ENCODE measurements at places on chromosomes 3 and 15.

- DNase-seq, result no peak
Measured at GRCh38 chr15:28944286-28944685, 58.5 kb downstream of the APBA2 start.

GRCh38 chr3:48299746-48300712, 33.4 kb downstream of the SPINK8 start:
- no peak for DNase-seq

DNA sequence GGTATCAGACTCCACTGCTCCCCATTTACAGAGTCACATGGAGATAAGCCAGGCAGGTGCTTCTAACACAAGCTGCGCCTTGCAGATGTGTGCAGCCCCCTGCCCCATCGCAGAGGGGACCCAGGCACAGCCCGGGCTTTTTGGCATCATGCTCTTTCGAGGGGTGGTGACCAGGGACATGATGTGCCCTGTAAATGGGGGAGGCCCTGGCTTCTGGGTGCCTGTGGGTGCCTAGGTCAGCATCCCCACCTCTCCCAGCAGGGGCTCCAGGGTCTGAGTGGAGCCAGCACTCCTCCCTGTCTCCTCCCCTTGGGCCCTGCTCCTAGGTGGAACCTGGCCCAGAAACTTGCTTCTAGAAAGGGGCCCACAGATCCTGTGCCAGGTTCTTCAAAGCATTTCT, 15.2 kb downstream of the TRPM1 start:
- no peak for DNase-seq

- DNase-seq, result no peak
Measured at GRCh38 chr3:191502583-191502982, 41.6 kb downstream of the PYDC2 start.

DNA sequence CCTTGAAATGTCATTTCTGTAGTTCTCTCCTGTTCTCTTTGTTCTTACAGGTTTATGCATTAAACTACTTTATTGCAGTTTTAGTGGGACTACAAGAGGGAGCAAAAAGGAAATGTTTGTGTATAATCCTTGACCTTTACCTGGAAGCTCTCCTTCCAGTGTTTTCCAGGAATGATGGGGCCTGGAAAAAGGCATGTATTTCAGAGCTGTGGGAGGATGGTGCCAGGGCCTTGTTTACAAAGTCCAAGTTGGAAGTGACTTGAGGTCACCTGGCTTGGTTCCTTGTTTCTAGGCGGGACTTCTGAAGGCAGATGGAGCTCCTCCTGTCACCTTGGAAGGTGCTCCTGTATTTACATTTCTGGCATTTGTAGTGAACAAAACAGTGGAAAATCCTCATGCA, 15.1 kb downstream of the ACVR2B start:
- no peak for DNase-seq

DNA sequence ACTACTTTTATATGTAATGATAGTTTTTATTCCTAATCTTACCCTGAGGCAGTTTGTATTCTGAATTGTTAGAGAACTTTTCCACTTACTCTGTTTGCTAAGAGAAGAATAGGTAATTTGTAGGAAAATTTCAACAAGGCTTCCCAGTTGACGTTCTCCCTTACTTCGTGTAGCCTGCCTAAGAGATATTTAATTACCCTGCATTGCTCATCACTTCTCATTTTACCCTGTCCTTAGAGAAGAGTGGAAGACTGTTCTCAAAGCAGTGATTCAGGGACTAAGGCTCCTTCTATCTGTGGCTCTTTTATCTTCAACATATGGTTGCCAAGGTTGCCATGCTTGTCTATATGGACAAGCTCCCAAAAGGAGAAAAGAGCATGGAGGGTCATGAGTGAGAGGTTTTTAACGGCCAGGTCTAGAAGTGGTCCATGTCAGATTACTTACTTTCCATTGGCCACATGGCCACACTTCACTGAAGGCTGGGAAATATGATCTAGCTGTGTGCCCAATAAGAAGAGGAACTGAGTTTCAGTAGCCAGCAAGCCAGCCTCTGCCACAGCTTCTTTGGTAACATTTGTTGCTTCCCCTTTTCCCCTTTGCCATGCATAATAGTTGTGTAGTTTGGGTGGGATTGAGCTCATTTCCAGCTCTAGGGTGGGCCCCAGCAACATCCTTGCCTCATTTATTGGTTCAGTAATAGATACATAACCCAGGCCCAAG, 22.1 kb downstream of the PDE8A start:
- no peak for DNase-seq

DNA sequence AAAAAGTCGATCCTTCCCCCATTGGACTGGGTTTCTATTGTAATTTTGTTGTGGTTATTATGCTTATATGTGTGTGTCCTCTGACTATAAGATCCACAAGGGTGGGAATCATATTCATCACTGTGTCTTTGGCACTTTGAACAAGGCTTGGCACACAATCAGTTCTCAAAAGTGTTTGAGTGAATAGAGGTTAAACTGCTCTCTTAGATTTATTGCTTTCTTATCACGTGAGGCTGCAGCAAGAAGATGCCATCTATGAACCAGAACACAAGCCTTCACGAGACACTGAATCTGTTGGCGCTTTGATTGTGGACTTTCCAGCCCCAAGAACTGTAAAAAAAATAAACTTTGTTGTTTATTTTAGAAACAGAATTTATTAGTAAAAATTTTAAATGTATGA, 295.0 kb upstream of the MDFIC2 start:
- no peak for DNase-seq

DNA sequence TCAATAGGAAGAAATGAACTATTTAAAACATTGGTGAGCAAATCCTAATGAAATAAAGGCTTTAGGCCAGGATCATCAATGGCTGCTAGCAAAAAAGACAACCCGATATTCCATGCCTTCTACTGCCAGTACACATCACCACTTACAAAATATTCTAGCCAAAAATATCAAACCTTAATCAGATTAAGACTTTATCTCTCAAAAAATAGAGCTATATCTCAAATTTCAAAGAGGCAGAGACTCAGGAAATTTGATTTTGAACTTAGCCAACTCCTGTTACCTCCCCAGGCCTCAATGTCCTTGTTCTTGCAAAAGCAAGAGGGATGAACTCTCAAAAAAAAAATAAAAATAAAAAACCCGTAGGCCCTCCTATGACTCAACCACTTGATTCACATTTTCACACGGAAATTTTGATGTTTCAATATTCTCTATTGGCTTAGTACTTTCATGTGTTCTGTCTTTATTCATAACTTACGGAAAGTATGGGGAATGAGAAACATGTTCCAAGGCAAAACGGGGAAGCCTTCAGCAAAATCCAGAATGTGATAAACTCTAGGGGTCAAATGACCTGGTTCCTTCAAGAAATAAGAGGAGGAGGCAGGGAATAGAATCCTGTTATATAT, 273.3 kb upstream of the ZPLD1 start:
- DNase-seq, result no peak

GRCh38 chr3:197352382-197352781, 54.0 kb upstream of the DLG1 start:
- no peak for DNase-seq

- DNase-seq, result no peak
Measured at GRCh38 chr3:64144241-64144900, 80.9 kb downstream of the PRICKLE2 start.

DNA sequence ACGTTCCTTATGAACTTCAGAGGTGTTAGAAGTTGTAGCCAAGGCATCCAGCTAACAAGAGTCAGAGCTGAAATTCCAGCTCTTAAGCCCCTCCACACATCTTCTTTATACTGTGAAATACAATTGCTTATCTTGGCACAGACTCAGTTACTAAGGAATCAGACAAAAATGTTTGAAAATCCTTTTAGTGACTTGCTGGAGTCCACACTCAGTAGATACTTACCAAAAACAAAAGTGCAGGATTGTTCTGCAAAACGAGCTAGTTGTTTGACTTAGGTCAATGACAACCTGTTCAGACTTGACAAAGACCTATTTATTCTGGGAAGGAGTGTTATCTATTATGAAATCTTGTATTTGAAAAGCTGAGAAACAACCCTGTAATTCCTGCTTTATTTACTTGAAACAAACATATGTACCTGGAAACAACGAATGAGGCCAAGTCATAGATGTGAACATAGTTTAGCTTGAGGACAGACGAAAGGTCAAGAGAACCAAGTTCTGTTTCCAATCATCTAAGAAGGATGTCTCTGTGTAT, 38.5 kb downstream of the B3GNT5 start:
- no peak for DNase-seq

DNA sequence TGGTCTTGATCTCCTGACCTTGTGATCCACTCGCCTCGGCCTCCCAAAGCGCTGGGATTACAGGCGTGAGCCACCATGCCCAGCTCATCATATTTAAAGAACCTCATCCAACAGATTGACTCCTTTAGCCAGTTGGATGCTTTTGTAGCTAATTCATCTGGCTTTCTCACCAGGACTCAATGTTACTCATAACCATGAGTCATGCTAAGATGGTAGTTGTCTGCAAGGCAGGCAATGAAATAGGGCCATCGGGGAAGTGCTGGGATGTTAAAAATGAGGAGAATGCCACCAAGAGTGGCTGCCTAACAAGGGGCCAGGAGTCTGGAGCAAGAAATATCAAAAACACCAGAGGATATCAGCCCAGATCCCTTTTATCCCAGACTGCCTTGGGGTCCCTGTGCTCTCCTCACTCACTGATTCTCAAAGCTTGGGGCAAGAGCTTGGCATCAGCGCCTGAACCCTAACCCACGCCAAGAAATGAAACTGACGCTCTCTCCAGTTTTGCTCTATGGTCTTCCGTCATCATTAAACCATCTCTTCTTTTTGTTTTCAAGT, 7.4 kb upstream of the PCOLCE2 start:
- DNase-seq, result no peak

GRCh38 chr15:101135532-101136166, 116.2 kb downstream of the CHSY1 start:
- DNase-seq, result no peak

GRCh38 chr3:74053970-74054516, 429.3 kb upstream of the PDZRN3 start:
- no peak for DNase-seq

GRCh38 chr3:186996356-186996755, 66.0 kb downstream of the ST6GAL1 start:
- DNase-seq, result peak; percentile 15

DNA sequence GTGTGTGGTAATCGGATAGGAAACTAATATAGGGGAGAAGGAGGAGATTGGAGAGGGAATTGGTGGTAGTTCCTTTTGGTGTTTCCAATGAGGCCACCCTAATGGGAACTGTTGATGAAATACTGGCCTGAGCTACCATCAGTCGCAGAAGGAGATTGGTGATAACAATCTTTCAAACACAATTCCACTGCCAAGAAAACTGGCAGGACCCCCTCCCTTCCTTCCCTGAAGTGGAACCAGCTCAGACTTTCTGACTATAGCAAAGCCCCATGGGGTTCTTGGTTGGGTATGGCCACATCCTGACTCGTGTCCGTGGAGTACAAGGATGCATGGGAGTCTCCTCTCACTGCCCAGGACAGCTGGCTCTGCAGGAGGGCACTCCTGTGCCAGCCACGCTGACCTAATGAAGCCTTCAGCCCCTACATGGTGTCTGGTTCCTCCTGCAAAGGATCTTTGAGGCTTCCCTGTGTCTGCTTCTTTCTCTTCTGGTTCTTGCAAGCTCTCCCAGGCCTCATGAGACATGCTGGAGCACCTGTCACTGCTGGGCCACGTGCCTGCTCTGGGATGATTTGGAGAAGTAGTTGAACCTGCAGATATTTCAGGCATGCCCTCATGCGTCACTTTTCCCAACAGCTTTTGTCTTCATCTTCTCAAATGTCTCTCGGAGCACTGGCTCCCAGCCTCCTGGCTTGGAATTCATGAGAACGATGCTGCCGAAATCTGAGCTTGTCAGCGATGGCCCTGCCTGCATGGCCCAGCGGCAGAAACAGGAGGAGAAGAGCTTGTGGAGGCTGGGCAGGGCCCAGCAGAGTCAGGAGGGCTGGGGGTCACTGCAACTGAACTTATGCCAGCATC, 90.0 kb upstream of the ADPGK start:
- no peak for DNase-seq

DNA sequence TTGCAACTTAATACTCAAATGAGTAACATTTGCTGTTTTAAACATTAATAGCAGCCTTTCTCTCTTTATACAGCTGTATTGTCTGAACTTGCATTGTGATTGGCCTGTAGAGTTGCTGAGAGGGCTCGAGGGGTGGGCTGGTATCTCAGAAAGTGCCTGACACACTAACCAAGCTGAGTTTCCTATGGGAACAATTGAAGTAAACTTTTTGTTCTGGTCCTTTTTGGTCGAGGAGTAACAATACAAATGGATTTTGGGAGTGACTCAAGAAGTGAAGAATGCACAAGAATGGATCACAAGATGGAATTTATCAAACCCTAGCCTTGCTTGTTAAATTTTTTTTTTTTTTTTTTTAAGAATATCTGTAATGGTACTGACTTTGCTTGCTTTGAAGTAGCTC, 40.3 kb downstream of the CTNNB1 start:
- DNase-seq, result no peak

DNA sequence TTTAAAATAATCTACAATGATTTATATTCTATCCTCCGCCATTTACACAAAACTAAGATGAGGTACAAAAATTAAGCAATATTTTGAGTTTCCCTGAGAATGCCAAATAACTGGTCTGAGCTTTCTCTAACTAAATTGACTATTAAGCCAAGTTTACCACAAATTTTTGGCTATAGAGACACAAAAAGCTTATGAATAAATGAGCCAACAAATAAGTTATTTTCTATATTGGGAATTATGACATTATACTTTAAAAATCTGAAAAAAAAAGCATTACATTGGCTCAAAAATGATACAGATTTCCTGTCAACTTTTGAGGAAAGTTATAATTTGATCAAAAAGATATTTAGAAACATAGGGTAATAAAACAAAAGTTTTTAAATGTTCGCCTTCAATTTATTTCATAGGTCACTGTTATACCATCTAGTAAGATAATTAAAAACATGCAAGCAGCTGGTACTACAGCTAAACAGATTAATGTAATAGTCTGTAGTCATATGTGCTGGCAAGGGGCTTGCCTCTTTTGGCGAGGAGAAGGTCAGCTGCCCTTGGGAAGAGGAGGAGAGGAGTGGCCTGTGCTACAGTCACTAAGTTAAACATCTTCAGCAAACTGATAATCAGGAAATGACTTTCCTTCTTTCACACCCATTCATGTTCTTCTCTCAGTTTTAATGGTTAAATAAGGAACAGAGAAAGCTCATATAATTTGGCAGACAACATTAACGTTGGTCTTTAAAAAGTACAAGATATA, 318.5 kb downstream of the TBC1D5 start:
- no peak for DNase-seq

GRCh38 chr3:113251817-113252216, 40.5 kb downstream of the BOC start:
- DNase-seq, result no peak

DNA sequence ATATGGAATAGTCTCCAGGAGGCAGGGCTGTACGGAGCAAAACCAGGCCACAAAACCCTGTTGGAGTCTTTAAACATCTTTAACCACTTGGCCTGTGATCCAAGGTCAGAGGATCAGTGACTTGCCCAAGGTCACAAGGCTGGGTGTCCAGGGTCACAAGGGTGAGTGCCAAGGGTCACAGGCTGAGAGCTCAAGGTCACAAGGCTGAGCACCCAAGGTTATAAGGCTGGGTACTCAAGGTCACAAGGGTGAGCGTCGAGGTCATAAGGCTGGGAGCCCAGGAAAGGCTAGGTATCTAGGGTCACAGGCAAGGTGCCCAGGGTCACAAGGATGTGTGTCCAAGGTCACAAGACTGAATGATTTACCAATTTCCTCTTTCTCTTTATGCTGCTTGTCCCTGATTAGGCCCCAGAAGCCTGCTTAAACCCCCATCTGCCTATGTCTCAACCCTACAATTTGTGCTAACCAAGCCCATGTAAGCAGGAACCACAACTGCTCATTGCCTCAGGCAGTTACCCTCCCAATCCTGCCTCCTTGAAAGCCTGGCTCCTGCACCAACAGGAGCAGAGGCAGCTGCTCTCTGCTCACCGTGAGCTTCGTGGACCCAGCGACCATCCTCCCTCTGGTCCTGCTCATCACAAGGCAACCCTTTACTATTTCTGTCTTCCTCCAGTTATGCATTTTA, 51.5 kb downstream of the MGLL start:
- DNase-seq, result no peak
